ENCODE measurements at places on chromosomes 1 and 21.
A peak's percentile ranks its signal among the peaks of the same experiment; 100 is the strongest.

- no peak for DNase-seq
These were observed 328.4 kb downstream of the ZP4 start for GRCh38 chr1:237562242-237562823.

DNA sequence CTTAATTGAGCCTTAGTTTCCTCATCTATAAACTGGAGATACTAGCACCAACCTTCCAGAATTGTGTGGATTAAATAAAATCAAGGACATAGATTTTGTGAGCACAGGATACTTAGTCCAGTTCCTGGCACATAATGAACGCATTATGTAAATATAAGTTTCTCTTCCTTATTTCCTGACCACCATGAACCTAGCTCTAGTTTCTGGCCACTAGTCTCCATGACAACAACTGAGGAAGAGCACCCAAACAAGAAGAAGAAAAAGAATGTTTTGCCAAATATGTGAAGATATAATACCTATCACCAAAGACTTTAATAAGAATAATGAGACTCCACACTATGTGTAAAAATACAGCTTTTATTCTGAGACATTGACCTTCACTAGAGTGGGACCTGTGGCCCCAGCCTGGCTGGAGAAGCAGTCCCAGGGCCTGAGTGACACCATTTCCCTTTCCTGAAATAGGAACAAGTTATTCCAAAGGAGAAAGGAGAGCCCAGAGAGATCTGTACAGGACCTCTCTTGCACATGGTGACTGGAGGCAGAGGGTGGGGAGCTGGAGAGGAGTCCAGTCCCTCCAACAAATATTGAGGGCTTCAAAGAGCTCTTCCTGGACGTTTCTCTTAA is 940 bp upstream of the USF1 start:
- no peak for DNase-seq

DNA sequence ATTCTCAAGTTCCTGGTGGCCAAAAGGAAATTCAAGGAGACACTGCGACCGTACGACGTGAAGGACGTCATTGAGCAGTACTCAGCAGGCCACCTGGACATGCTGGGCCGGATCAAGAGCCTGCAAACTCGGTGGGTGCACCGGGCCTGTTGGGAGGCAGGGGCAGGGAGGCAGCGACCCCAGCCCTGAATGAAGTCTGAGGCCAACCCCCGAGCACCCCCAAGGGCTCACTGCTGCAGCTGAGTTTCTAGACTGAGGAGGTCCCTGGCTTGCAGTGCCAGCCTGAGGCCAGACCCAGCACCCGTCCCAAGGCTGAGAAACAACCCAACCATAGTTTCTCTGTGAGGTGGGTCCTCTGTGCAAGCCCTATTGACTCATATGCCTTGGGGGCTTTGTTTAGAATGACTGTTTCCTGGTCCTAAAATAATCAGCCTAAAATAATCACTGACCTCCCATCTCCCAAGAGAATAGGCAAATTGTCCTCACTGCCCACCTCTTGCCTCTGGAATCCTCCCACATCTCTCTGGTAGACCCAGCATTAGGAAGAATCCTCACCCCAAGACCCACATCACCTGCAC is 27.1 kb downstream of the CITED4 start:
- DNase-seq, result no peak

- DNase-seq, result no peak
These were observed 61.2 kb upstream of the ARHGEF16 start for GRCh38 chr1:3393024-3393986.

GRCh38 chr1:246923900-246924299 is 7.8 kb downstream of the AHCTF1 start:
- DNase-seq, result no peak

- no peak for DNase-seq
These were observed 9.1 kb upstream of the GPR61 start for GRCh38 chr1:109530457-109531087.

DNA sequence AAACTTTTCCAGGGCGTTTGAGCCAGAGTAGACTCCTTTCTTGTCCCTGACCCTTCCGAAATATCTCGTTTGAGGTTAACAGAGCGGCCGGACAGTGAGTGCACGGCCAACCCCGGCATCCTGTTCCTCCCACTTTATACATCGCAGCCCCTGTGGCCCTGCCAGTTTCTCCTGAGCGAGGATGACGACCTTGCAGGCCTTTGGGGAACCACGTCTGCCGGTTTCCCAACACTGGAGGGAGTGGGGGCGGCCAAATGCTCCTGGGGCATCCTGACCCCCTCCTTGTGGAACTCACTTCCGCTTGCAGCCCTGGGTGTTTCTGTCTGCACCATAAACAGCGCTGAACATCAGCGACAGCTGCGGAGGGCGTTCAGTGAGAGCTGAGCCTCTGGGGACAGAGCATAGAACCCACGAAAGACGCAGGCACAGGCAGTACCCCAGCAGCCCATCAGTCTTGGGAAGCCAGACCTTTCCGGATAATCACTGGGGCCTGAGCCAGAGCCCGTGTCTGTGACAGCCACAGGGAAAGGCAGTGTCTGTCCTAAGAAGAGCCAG is 4.8 kb upstream of the KCNAB2 start:
- no peak for DNase-seq

DNA sequence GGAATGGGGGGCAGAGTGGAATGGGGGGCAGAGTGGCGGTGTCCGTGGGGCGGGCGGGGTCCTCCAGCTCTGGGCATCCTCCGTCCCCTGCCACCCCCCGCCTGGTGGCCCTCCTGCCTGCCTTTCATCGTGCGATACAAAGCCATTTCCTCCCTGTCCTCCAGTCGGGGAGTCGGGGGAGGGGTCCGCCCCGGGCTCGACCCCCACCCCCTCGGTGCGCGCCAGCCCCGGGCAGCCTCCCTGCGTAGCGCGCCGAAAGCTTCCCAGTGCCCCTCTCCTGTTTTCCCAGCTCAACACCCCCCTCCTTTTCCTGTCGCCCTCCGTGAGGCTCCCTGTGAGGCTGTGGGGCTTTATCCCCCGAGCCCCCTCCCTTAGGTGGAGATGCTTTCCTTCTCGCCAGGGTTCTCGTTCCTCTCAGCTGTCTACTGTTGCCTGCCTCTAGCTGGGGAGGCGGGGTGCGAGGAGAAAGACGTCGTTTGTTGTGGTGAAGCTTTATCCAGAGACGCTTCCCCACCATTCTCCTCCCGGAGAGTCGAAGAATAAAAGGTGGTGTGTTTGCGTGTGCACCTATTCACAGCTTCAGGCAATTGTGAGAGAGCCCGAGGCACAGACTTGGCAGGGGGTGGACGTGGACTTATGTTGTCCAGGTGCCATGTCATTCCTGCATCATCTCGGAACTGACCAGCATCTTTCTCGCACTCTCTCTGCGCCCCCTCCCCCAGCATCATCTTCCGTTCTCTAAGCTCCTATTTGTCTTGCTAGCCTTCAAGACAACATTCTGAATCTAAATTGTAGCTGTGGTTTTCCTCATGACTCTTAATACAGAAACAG is 848 bp downstream of the DNM3 start:
- no peak for DNase-seq

DNA sequence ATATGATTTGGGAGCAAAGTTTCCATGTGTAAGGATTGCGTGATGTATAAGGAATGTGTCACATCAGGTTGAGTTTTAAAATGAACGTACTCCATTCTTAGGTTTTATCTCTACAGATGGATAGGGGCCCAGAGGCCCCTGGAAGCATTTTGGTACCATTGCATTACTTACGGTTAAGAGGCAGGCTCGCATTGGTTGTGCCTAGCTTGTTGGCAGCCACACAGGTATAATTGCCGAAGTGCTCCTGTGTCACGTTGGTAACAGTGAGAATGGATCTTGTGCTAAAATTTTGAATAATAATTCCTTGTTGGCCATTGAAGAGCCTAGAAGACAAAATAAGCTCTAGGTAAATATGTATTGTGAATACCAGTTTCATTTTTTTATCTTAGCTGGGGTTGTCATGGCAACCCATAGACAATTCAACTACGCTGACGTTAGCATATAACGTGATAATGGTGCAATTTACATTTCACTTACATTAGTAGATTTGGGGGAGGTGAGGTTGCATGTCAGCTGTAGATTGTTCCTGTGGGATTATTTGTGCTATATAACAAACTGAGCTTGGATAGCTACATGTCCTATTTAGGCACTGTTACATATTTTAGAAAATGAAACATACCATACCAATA is 511.9 kb upstream of the ZRANB2 start:
- DNase-seq, result no peak

GRCh38 chr1:32247983-32248889 is 1.2 kb downstream of the FAM167B start:
- peak; percentile 63 for DNase-seq

- no peak for DNase-seq
These were observed 5.6 kb downstream of the TMEM54 start for GRCh38 chr1:32895325-32896215.

DNA sequence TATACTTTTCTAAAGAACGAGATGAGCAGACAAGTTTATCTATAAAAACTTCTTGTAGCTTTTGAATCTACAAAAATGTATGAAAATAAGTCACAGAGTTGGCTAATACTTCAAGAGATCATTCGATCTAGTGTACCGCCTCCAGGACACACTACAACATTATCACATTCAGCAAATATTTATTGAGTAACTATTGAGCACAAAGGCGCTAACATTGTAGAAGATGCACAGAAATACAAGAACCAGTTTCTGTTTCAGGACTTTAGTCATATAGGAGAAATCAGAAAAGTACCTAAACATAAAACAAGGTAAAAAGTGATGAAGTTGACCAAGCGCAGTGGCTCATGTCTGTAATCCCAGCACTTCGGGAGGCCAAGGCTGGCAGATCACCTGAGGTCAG is 20.6 kb downstream of the WASF2 start:
- no peak for DNase-seq

GRCh38 chr1:147794570-147794969 is 34.2 kb upstream of the GJA5 start:
- DNase-seq, result no peak

- DNase-seq, result no peak
These were observed 27.2 kb downstream of the PROK1 start for GRCh38 chr1:110477967-110478640.

DNA sequence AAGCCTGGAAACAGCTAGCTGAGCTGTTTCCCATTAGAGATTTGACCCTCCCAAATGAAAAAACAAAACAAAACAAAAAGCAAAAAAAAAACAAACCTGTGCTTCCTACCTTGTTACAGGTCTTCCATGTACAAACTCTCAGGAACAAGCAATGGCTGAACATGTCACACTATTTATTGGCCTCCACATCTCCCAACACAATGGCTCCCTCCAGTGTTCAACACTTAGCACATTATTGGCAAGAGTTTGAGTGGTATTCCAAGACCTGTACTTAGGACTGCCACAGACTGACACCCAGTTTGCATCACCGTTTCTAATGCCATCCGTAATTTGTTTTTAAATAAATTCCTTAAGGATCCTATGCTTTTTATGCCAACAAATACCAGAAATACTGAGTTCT is 195.0 kb upstream of the OLFM3 start:
- DNase-seq, result no peak

- no peak for DNase-seq
These were observed 3.3 kb upstream of the ELAVL4 start for GRCh38 chr1:50105433-50105832.

GRCh38 chr21:41781050-41781410 is 14.2 kb upstream of the RIPK4 start:
- DNase-seq, result no peak

GRCh38 chr1:232106415-232106814 is 479.8 kb downstream of the DISC1 start:
- DNase-seq, result no peak

DNA sequence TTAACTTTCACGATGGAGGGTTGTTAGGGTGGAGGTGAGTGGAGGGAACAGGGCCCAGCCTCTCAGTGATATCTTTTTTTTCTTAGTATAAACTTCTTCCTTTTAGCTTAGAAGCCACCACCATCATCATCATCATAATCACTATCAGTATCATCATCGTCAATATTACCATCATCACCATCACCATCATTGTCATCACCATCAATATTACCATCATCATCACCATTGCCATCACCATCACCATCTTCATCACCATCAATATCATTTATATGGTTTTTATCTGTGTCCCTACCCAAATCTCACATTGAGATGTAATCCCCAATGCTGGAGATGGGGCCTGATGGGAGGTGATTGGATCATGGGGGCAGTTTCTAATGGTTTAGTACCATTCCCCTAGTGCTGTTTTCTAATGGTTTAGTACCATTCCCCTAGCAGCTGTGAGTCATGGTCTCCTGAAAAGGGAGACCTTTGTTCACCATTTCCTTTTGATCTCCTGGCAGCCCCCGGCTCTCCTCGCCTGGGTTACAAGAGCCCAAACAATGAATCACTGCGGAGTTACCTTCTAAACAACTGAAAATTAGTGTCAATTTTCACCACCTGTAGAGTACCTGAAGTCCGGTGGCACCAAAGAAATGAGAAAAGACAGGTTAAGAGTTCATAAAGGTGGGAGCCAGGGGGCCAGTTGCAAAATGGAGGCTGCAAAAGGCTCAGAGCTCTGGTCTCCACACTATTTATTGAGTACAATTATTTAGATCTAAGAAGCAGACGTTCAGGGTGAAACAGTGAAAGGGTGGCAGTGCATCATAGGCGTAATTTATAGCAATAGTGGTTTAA is 3.1 kb upstream of the PLA2G2E start:
- no peak for DNase-seq

GRCh38 chr1:18989176-18989799 is 32.8 kb upstream of the IFFO2 start:
- DNase-seq, result no peak

DNA sequence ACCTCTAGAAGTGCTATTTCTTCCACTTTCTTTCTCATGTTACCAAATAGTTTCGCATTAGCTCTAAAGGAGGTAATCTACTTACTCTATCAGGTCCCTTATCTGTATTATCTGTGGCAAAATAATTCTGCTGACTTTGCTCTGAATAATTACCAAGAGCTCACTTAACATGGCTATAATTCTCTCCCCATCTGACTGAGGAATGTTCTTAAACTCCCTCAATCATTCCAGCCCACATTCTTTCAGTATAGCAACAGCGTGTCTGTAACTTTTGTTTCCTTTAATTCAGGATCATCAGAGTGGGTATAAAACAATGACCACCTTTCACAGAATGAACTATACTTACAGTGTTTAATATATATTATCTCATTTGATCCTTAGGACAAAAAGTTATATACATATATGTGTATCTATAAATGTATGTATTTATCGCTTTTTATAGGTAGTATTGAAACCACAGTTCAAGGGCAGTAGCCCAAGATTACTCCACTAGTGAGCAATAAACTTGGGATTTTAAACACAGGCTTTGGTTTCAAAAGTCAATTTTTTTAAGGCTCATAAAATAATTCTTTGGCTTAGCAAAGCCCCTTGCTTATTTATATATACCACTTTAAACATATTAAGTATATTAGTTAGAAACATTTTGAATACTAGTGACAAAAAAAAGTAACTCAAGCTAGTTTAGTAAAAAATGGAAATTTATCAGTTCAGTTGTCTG is 36.1 kb upstream of the ST6GALNAC3 start:
- DNase-seq, result no peak

DNA sequence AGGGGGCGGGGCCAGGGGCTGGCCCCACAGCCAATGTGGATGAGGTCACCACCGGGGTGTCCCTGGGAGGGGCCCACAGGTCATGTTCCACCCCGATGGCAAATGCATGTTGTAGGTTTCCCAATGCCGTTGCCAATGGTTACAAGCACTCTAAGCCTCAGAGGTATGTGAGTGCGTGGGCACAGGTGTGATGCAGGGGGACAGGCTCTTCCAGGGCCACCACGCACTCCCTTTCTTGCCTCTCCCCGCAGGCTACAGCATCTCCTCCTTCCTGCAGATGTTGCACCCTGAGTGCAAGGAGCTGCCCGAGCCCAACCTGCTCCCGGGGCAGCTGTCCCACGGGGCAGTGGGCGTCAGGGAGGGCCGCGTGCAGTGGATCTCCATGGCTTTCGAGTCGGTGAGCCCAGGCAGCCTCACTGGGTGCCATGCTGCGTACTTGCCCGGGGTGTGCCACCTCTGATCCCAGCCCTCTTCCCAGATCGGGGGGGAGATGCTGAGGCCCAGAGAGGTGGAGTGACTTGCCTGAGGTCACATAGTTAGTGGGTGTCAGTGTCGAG is 52.4 kb downstream of the DISP3 start:
- DNase-seq, result no peak
